Spleen (tissue), 13 donors: ENCODE measurements at places on chromosomes 12 and 14.

DNA sequence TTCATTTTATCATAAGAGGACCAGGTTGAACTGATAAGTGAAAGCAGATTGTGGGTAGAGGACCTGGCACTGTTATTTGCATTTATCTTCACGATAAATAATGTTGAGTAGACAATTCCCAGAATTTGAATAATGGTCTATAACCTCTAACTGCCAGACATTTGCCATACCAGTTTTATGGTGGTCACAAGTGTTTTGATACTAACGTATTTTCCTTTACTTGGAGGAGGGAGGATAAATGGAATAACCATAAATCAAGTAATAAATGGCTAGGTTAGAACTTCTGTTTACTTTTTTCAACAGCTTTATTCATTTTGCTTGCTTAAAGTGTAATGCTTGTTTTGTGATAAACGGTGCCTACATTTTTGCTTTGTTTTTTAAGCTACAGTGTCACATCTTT is 9.5 kb downstream of the PAX9 start:
- DNase-seq: no peak

DNA sequence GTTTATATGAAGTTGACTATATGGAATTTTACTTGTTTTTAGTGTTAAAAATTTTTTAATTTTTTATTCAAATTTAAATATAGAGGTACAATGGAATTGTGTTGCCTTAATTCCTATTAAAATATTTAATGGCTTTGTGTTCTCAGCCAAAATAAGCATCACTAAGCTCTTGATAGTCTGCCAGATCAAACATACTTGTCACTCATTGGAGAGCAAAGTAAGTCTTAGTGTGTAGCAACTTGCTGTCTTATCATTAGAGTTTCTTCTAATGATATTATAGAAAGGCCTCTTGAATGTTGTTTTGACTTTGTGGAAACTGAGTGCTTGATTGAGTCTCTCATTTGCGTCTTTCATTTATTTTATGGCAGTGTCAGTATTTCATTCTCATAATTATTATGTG is 10.7 kb downstream of the SFSWAP start:
- no peak for DNase-seq

DNA sequence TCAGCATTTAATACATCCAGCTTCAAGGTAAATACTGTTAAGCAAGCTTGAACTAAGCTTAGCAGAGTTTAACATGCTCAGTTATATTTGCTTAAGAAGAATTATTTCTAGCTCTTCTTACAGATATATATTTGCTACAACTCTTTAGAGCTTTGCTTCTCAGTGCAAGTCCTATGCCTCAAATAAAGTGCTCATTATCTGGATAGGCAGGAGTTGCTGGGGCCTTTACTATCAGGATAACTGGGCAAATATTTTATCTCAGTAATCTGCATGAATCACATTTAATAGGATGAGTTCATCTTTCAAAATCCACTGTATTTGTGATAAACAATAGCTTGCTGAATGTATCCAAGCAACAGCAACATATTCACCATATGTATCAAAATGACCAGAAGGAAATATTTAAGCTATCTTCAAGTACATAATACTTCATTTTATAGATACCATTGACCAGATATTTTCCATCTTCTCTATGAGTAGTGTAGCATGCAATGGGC is 187.6 kb downstream of the NOVA1 start:
- no peak for DNase-seq

DNA sequence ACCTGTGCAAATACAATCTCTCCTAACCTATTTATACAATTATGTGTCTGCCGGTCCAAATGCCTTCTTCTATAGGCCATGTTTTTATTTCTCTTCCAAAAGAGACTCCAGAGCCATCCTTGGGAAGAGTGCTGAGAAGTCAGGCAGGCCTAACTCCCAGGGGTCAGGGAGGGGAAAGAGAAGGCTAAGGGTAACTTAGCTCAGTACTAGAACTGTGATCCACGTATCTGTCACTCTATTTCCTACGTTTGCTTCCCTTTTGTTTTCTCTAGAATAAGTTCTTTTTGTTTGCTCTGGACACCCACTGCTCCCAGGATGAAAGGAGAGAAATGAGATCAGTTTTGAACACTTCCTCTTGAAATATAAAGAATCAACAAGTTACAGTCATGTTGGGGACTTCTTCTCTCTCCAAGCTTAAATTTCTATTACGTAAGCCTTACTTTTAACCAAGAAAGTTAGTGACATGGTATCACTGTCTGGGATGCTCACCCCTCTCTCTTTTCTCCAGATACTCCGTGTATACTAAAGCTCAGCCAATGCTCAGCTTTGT is 79.2 kb downstream of the DAD1 start:
- no peak for DNase-seq

DNA sequence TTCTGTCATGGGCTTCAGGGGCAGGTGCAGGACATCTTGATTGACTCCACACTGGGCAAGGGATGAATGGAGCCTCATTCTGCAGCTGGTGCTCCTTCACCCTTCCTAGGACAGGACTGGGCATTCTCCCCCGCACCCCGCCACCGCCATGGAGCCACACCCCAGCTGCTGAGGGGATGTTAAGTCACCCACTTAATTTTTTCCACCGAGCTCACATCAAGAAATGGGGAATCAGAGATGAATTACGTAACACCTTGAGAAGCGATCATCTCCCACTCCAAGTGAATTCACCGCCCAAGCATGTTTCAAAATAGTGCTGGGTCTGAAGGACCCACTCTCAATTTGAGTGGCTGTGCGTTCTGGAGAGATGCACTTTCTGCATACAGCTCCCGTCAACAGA is 94.2 kb downstream of the EML1 start:
- no peak for DNase-seq

GRCh38 chr12:24467226-24467625 is 481.7 kb downstream of the BCAT1 start:
- DNase-seq: no peak

DNA sequence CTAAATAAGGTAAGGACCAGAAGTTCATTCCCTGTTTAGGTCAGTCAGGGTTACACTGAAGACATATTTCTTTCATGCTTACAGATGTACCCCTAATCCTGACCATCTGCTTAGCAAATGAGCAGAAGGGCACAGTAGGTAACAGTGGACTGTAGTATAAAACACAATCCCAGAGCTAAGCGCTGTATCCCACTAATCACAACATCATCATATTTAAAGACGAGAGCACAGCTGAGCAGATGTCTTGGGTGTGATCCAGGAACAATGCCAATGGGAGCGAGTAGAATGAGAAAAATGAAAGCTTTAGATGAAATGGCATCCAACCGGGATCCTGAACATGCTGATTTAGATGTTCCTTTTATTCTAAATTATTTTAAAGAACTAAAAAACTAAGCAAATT is 213.4 kb downstream of the CCER1 start:
- no peak for DNase-seq

- peak; percentile 30 for DNase-seq
Observed at GRCh38 chr14:101740981-101741380, 20.5 kb upstream of the PPP2R5C start.

GRCh38 chr12:71392521-71393145 is 47.0 kb upstream of the LGR5 start:
- no peak for DNase-seq

DNA sequence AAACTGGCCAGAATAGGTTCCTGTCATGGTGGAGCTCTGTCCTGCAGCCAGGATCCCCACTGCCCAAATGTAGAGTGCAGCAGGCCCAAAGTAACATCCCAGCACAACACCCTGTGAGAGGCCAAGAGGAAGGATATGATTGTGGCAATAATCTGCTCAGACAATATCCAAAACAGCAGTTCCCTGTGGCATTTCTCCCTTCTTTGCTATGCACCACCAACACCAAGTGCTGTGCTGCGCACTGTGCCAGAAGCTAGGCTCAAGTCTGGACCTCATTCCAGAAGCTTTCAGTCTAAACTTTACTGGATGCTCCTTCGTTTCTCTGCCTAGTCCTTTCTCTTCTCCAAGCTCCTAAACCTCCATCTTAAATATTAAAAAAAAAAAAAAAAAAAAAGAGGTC is 33.4 kb downstream of the SLC11A2 start:
- DNase-seq: no peak

DNA sequence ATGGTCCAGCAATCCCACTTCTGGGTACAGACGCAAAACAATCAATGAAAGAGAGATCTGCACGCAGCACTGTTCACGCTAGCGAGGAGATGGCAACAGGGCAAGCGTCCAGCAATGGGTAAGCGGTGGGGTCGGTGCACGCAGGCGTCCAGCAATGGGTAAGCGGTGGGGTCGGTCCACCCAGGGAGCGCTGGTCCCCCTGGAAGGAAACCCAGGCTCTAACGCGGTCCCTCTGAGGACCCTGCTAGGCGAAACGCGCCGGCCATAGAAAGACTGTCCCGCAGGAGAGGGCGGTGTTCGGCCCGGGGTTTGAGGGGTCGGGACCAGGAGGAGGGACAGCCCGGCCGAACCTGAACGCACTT is 618 bp upstream of the PGAM5 start:
- DNase-seq: peak; percentile 87

DNA sequence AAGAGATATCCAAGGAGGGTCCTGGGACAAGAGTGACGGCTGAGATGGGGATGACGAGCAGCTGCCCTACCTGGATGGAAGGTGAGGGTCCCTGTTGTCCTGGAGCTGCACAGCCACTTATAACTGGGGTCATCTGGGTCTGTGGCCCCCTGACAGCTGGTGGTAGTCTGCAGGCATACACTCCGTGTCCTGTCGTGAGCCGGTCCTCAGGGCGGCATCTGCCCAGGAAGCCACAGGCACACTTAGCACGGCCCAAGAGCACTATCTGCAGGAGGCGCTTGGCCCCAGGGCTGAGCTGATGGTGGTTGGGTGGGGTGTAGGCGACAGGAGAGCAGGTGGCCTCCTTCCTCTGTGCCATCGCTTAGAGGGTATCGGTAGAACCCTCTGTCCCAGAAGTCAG is 248.1 kb downstream of the CACNA1C start:
- DNase-seq: no peak
